Posterior cingulate gyrus (tissue), 11 donors: ENCODE measurements at places on chromosomes 16 and 17.

GRCh38 chr16:63617990-63618763, 1503.7 kb downstream of the CDH11 start:
- DNase-seq = no peak

DNA sequence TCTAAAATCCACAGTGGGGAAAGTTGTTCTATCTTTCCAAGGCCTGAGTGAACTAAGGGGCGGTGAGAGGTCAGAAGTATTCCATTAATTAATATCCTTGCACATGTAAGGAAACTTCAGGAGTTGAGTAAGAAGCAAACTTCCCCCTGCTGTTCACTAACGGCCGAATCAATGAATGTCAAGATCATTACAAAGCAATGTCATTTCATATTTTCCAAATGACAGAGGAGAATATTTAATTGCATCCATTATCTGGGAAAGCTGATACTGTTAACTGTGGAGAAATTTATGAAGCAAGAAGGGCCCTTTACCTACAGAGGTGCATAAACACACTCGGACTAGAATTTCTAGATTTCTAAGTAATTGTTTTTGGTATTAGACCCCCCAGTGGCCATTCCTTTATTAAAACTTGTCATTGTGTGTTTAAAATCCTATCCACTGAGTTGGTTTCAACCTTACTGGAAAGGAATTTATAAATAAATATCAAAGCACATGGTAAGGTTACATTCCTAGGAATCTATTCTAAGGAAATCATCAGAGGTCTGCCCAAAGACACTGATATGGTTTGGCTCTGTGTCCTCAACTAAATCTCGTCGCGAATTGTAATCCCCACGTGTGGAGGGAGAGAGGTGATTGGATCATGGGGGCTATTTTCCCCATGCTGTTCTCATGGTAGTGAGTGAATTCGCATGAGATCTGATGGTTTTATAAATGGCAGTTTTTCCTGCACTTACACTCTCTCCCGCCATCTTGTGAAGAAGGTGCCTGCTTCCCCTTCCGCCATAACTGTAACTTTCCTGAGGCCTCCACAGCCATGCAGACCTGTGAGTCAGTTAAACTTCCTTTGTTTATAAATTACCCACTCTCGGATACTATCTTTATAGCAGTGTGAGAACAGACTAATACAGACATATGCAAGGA, 20.4 kb upstream of the SMURF2 start:
- DNase-seq = no peak

DNA sequence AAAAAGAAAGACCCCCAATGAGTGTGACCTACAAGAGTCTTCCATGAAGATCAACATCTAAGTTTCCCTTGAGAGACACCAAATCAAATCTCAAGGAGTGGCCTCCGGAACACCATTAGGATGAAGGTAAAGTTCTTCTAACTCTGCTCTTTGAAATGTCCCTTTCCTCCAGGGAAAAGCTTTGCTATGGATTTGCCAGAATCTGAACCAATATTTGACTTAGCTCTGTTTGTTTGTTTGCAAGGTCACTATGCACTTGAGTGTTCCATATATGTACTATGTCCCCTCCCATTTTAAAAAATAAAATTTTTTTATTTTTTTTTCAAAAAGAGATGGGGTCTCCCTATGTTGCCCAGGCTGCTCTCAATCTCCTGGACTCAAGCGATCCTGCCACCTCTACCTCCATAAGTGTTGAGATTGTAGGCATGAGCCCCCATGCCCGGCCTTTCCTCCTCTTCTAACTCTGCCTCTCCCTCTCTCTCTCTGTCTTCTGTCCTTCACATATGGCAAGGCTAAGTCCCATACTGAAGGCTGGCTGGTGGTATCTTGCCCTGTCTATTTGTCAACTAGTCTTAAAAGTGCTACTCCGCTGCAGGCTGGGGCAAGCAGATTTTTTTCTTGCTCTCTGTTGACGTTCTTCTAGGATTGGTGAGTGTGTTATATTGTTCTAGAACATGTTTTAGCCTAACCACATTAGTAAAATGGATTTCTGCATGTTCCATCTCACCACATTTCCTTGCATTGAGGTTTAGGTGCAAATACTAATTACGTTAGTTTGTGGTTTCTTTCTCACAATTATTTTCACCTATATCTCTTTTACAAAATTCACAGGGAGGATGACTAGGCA, 276.7 kb upstream of the DYNLRB2 start:
- DNase-seq = no peak

DNA sequence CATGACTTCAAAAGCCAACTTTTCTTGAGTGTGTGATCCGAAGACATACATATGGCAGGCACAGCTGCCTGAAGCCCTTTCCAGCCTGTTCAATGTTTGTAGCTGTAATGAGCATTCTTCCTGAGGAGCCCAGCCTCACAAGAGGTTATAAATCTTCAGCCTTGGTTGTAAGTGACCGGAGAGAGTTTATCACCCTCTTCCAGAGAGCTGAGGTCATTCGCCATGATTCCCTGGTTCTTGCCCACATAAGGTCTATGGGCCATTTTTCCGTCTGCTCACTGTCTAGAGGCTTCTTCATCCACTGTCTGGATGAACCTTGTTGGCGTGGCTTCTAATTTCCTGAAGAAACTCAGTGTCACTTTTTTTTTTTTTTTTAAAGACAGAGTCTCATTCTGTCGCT, 9.7 kb upstream of the CSF3 start:
- DNase-seq = no peak

GRCh38 chr17:73336408-73337329, 24.9 kb upstream of the CDC42EP4 start:
- DNase-seq = peak; percentile 60

- DNase-seq = no peak
Measured at GRCh38 chr17:42780851-42781638, 635 bp downstream of the WNK4 start.

DNA sequence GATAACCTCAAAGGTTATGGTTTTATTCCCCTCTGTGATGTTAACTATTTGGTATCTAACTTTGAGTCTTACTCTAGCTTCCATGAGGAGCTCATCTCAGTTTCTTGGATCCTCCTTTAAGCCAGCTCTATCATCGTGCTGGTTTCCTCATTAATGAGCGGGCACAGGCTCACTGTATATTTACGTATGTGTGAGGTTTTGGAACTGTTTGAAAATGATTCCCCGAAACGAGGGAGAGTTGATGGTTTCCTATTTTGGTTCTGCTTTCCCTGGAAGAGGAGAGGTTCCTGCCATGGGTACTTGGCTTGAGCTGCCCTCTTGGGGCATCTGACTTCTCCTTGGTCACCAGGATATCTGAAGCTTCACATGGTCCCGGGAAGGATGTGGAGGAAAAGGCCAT, 32.7 kb upstream of the PIK3R6 start:
- no peak for DNase-seq

GRCh38 chr17:28147017-28147416, 104.5 kb downstream of the NLK start:
- no peak for DNase-seq

DNA sequence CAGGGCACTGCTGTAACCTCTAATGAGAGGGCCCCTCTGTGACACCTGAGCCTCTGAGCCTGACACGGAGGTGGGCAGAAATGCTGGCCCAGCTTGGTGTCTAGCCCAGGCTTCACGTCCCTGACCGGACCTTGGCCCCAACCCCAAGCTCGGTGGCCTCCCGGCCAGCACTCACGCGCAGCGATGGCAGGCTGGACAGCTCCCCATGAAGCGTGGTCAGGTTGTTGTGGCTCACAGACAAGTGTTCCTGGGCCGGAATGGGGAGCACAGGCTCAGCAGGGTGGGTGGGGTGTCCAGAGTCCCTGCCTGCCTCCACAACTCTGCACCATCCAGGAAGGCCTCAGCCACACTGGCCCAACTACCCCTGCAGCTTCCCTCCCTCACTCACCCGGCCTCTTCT, 2.2 kb downstream of the FLII start:
- DNase-seq = no peak

DNA sequence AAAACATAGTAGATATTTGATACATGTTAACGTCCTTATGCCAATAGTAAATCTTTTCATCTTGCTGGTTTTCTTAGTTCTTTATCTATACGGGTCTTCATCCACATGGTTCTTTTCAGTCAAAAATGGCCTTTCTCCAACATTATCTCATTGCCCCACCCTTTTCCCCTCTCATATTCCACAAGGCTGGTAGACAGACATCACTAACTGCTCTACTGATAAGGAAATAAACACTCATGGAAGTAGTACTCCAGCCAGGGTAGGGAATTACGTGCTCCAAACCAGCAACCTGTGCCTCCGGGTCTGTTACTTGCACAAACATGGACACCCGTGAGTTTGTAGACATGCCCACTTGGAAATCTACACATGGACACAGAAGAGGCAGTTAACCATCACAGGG, 141.4 kb downstream of the XYLT1 start:
- DNase-seq = no peak

DNA sequence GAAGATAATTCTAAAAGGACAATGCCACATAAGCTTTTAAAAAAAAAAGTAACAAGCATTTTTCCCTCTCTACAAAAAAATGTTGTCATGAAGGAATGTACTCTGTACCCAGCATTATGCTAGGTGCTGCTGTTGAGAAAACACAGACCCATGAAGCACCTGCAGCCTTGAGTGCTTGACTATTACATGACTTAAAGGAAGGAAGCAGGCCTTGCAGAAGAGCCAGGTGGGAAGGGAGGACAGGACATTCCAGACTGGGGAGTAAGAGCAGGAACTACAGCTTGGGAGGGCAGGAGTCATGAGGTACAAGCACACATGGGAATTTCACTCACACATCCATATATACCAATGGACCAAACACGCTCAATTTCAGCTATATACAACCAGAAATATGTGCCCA, 3.8 kb downstream of the MYO1D start:
- no peak for DNase-seq

GRCh38 chr17:42759982-42760651, 910 bp upstream of the RAMP2 start:
- no peak for DNase-seq

- DNase-seq = peak; percentile 84
Measured at GRCh38 chr17:1227917-1228780, 42.1 kb upstream of the BHLHA9 start.

- no peak for DNase-seq
Measured at GRCh38 chr17:73686961-73687360, 42.7 kb upstream of the SDK2 start.
